ENCODE measurements at places on chromosomes 4 and X. TPM values are rescaled to one million over a fixed set of nuclear protein-coding genes. Genes with fewer than 3 reads are reported as not detected.

DNA sequence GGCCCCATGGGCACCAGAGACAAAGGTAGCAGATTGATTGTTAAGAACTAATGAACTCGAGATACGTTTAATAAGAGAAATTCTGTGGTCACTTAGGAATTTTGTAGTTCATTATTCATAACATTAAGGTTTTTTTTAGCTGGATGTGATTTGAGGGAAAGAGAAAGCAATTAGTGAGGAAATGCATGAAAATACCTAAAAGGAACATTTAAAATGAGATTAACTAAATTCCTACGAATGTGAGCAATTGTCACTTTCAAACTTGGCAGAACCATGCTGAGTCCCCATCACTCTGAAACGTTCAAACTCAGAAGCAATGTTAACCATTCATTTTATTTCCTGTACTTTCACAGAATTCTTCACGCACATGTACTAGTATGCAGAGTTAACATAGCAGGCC lies 5.9 kb downstream of the PRMT9 start:
- H3K4me3 ChIP-seq, result no peak overlapping the region
- DNase-seq, result no peak
- peaks cover 17% of the 10 kb centered on the region for H3K4me1 ChIP-seq
- H3K36me3 ChIP-seq, result peaks cover 4% of the 10 kb centered on the region
- no peaks in the 10 kb centered on the region for H3K27me3 ChIP-seq

DNA sequence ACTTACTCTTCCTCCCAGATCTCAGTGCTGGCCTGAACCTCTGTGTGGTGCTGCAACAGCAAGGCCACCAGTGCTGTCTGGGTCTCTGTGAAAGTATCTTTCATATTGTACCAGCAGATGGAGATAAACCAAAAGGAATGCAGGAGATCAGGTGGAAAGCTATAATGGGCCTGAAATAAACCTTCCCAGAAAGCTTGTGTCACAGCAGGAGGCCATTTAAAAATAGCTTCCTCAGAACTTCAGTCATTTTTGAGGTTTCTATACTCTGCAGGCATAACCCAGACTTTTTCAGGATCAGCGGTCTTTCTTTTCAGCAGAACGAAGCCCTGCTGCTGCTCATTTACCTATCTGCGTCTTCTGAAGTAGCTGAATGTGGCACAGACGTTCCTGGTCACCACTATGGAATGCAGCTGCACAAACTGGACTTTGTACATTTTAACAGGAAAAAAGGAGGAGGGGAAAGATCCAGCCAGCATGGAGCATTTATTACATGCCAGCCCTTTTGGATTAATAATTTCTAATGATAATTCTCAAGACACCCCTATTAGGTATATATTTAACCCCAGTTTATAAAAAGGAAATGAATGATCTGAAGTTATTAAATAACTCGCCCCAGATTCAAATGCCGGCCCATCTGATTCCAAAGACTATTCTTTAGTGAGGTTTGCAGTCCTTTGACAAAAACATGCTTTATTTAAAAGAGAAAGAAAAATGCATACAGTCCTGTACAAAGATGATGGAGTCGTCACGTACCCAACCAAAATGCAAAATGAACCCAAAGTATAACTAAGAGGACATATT lies 119.7 kb downstream of the NFKB1 start:
- DNase-seq, result no peak
- no peak overlapping the region for H3K4me3 ChIP-seq
- peak overlapping the region; percentile 76 for H3K27ac ChIP-seq

DNA sequence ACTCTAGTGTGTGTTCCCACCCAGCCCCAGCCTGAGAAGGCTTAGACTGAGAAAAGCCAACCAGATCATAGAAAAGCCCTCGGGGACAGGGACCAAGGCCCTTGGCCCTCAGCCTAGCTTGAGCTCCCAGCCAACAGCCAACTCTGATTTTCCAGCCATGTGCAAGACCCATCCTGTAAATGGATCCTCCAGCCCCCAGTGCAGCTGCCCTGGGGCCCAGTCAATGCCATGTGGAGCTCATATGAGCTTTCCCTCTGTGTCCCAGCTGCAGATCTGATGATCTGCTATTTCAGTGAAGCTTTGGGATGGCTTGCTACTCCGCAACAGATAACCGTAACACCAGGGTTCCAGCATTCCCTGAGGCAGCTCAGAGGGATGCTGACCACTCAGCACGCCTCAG lies 40.5 kb upstream of the CDKN2AIP start:
- H3K4me3 ChIP-seq, result no peak overlapping the region
- H3K4me1 ChIP-seq, result peaks cover 13% of the 10 kb centered on the region
- H3K27ac ChIP-seq, result no peak overlapping the region
- no peaks in the 10 kb centered on the region for H3K36me3 ChIP-seq

GRCh38 chrX:103510031-103510430 lies 9.3 kb downstream of the RAB40A start:
- DNase-seq, result no peak
- no peaks in the 10 kb centered on the region for H3K4me1 ChIP-seq
- no peak overlapping the region for H3K4me3 ChIP-seq
- H3K27ac ChIP-seq, result no peak overlapping the region
- no peaks in the 10 kb centered on the region for H3K27me3 ChIP-seq

GRCh38 chr4:162866565-162866964 lies 300.1 kb downstream of the NAF1 start:
- H3K27me3 ChIP-seq, result no peaks in the 10 kb centered on the region
- H3K27ac ChIP-seq, result no peak overlapping the region
- no peak overlapping the region for H3K4me3 ChIP-seq
- DNase-seq, result no peak
- no peaks in the 10 kb centered on the region for H3K4me1 ChIP-seq
- H3K36me3 ChIP-seq, result no peaks in the 10 kb centered on the region

DNA sequence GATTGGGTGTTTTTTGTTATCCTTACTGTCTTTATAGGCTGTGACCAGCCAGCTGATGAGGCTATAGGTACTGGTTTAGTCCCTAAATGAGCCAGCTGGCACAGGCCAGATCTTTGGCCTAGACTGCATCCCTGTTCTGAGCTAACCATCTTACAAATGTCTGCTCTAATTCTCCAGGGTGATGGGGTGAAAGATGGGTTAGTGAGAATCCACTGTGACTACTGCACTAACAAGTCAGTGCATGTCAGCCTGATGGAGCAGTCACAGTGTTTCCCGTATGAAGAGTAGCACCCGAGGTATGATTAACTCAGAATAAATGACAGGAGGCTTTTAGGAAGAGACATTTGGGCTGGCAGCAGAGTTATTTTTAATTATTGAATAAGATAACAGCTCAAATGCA lies 181.0 kb downstream of the DCTD start:
- H3K4me1 ChIP-seq, result no peaks in the 10 kb centered on the region
- no peaks in the 10 kb centered on the region for H3K36me3 ChIP-seq
- no peak overlapping the region for H3K4me3 ChIP-seq
- H3K27me3 ChIP-seq, result peaks cover 3% of the 10 kb centered on the region
- DNase-seq, result no peak
- no peak overlapping the region for H3K27ac ChIP-seq

GRCh38 chr4:141686879-141687278 lies 50.5 kb downstream of the IL15 start:
- peaks cover 6% of the 10 kb centered on the region for H3K36me3 ChIP-seq
- no peaks in the 10 kb centered on the region for H3K4me1 ChIP-seq
- DNase-seq, result no peak
- H3K27me3 ChIP-seq, result no peaks in the 10 kb centered on the region
- H3K4me3 ChIP-seq, result no peak overlapping the region
- H3K27ac ChIP-seq, result no peak overlapping the region

GRCh38 chr4:104063341-104063740 lies 343.6 kb upstream of the TACR3 start:
- DNase-seq, result no peak
- no peaks in the 10 kb centered on the region for H3K4me1 ChIP-seq

FANCB gene
- 12.0 TPM for total RNA-seq

DNA sequence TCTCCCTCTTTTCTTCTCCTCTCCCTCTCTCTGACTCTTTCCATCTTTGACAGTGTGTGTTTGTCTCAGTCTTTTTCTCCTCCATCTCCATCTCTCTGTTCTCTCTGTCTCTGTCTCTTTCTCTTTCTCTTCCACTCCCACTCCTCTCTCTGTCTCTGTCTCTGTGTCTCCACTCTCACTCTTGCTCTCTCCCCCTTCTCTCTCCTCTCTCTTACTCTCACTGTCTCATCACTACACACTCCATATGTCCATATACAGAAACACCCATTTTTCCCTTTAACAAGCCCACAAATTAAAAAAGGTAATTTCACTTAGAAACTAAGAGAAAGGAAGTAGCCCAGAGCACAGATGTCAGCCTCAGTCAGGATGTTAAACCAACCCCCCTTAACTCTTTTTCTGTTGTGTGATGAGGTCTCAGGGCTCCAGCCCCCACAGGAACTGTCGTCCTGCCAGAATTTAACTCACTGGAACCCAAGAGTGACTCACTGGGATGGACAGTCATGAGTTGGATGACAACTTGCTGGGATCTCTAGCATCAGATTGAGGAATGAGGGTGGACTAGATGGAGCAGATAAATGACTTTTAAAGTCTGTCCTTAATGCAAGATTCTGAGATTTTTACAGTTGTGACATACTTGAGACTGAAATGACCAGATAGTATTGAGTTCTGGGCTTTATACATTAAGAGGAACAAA lies 27.5 kb downstream of the OTUD6A start:
- H3K27ac ChIP-seq, result no peak overlapping the region
- H3K4me3 ChIP-seq, result no peak overlapping the region
- H3K4me1 ChIP-seq, result no peaks in the 10 kb centered on the region
- no peak for DNase-seq

GRCh38 chr4:150072906-150073714 lies 5.1 kb upstream of the DCLK2 start:
- H3K36me3 ChIP-seq, result no peaks in the 10 kb centered on the region
- no peaks in the 10 kb centered on the region for H3K4me1 ChIP-seq
- no peak overlapping the region for H3K4me3 ChIP-seq
- no peak for DNase-seq
- peaks cover 32% of the 10 kb centered on the region for H3K27me3 ChIP-seq
- no peak overlapping the region for H3K27ac ChIP-seq

- DNase-seq, result no peak
- H3K36me3 ChIP-seq, result no peaks in the 10 kb centered on the region
- H3K27ac ChIP-seq, result no peak overlapping the region
- H3K4me3 ChIP-seq, result no peak overlapping the region
Measured at GRCh38 chrX:41616935-41617334, 71.8 kb upstream of the GPR34 start.

GRCh38 chr4:184693056-184693455 lies 40.8 kb downstream of the CENPU start:
- DNase-seq, result no peak
- H3K4me1 ChIP-seq, result peaks cover 11% of the 10 kb centered on the region
- H3K36me3 ChIP-seq, result peaks cover 48% of the 10 kb centered on the region
- H3K27ac ChIP-seq, result no peak overlapping the region
- no peak overlapping the region for H3K4me3 ChIP-seq

DNA sequence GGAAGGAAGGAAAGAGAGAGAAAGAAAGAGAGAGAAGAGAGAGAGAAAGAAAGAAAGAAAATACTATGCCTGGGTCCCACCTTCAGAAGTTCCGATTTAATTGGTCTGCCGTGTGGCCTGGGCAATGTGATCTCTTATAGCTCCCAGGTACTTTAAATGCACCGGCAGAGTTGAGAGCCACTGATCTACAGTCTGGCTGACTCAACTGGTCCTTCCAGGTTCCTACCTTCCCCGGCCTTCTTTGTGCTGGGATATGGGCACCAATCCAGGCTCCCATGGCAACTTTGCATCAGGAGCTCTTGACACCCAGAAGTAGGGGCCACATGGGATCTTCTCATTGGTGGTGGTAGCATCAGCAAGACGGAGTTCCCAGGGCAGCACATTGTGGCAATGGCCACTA lies 186.5 kb upstream of the ATP6AP2 start:
- H3K27ac ChIP-seq, result no peak overlapping the region
- H3K36me3 ChIP-seq, result no peaks in the 10 kb centered on the region
- H3K4me1 ChIP-seq, result no peaks in the 10 kb centered on the region
- no peak overlapping the region for H3K4me3 ChIP-seq
- DNase-seq, result no peak
- no peaks in the 10 kb centered on the region for H3K27me3 ChIP-seq

DNA sequence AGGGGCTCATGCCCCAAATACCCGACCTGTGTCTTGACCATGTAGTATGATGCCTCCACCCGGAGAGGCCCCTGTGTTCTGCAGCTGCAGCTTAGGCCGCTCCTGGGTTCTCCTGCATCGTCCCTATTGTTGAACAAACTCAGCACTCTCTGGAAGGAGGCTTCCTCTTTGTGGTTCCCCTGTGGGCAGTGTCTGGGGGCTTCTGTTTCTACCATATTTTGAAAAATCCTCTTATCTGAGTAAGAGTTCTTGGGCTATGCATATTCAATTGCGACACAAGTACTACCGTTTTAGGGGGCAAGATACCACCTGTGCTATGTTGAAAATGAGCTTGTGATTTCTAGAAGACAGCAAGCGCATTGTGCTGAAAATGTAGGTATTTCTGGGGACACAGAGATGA lies 276.6 kb downstream of the DHRSX start:
- peaks cover 63% of the 10 kb centered on the region for H3K36me3 ChIP-seq
- H3K4me3 ChIP-seq, result no peak overlapping the region
- H3K4me1 ChIP-seq, result no peaks in the 10 kb centered on the region
- DNase-seq, result no peak
